ENCODE measurements at places on chromosomes 11 and 22.

DNA sequence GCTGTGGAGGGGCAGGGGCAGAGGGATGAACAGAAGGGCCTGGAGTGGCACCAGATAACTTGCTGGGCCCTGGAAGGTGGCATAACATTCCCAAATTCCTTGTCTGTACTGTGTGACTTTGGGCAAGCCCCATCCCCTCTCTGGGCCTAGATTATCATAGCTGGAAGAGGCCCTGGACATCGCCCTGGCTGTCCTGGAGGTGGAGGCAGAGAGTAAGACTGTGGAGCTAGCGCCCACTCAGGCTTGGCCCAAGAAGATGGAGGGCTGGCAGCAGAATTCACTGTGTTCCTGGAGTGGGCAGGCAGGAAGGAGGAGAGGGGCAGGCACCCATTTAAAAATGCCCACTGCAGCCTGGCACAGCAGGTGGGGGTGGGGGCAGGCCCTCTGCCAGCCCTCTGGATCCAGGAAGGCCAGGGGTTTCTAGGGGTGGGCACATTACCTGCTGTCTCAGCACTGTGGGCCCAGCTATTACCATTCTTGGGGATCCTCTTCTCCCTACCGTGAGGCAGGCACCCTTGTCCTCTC lies 22.6 kb downstream of the ARHGEF17 start:
- no peak for DNase-seq

- DNase-seq, result no peak
These were observed 12.6 kb downstream of the LMO1 start for GRCh38 chr11:8250981-8251615.

GRCh38 chr11:36261094-36261493 lies 28.1 kb downstream of the COMMD9 start:
- DNase-seq, result no peak

DNA sequence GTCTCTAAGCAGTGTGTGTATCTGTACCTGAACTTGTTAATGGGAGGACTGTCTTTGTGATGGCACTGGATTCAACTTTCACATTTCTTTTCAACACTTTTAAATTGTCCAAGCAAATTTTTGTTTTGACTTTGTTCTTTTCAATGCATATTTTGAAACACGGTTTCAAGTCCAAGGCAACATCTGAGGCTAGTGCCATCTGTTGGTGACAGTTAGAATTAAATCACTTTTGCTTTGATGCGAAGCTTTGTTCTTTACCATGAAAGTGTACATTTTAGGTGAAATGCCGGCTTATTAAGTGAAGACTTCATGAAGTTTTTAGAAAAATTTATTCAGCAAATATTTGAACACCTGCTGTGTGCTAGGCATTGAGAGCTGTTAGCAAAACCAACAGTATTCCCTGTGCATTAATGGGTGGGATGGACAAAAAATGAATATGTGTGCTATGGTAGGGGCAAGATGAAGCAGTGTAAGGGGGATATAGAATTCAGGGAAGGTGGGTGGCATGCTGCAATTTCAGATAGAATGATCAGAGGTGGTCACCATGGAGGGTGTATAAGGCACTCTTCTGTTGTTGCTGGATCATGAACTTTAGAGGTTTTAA lies 70.2 kb downstream of the DDX10 start:
- no peak for DNase-seq

- no peak for DNase-seq
These were observed 33.4 kb downstream of the ARFGAP2 start for GRCh38 chr11:47143322-47143721.

DNA sequence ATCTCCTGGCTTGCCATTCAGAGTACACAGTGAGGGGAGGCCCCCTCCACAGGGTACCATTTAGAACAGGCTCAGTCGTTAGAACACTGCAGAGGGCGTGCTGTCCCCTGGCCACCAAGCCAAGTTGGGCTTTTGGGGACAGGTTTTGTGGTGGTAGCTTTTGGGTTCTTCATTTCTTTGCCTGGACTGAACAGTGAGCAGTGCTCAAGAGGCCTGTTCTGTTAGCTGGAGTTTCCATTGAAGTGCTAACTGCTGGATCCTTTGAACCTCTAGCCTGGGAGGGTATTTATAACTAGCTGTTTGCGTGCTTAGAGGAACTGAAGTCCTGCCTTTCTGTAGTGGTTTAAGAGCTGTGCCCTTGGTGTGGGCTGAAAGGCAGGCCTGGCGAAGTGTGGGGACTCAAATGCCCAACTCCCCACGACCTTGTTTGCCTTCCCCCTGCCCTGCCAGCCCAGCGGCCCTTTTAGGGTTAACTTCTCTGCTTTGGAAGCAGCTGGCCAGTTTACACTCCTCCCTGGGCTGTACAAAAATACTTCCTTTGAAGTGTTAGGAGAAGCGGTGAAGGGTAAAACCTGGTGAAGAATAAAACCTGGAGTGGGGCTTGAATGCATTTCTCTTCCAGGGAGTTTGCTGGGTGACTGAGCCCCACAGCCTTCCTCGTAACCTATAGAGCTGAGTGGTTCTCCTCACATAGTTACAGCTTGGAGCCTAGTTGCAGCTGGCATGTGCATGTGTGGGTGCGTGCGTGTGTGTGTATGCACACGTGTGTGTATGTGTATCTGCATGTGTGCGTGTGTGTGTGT lies 34.6 kb downstream of the ZNRF3 start:
- no peak for DNase-seq

DNA sequence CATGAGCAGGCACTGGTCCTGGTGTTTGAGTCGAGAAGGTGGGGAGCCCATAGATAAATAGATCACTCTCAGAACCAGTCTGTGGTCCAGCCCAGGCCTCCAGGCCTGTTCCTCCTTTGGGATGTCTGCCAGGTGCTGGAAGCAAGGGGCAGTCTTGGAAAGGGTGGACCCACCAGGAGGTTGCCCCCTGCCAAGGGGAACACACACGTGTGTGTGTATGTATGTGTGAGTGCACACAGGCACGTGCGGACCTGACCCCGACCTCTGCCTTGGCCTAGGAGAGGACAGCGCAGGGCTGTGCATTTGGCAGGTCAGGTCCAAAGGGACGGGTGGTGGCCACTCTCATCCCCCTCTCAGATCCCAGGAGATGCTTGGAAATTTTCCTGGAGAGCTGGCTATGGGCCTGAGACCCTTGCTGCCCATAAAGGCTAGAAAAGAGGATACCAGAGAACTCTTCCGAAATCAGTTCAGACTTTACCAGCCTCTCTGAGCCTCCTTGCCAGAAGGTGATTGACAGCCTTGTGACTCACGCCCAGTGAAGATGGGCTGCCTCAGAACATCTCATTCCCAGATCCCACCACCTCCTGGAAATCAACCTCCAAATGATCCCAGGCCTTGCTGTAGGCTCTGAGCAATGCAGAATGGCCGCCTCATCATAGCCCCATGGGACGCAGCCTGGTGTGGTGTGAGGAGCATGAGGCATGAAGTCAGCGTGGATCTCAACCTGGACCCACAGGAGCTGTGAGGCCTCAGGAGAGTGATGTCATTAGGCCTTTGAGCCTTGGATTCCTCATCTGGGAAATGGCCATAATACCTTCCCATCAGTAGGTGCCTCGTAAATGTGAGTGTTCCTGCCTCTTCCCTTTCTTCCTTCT lies 24.0 kb upstream of the CREB3L1 start:
- no peak for DNase-seq

DNA sequence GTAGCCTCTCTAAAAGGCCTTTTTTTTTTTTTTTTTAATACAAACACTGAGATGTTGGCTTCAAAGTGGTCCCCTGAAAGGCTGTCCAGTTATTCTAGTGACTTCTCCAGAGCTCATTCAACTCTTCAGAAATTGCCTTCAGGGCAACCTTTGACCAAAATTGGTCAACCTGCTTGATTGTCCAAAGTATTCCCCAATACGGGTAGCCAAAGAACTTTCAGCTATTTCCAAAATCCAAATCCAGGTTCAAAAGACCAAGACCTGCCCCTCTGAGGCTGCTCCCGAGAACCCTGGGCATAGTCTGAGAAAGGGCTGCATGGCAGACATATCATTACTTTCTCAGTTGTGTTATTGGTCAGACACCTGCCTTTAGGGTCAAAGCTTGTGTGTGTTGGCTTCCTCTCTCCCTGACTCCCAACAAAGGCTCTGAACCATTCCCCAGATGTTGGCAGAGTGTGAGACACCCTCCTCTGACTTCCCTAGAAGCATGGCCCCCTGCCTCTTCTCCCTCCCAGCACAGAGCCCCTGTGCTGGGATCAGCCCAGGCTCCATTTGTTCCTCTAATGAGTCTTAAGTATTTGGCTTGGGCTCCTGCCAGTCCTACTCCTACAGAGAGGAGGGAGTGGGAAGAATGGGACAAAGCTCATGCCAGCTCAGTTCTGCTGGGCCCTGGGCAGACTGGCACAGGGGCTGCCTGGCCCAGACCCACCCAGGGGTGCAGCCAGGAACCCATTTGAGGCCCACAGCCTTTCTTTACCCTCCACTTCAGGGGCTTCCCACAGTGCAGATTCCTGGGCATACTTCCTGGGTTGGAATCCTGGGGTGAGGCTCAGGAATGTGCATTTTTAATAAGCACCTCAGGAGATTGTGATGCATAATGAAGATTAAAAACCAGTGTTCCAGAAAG lies 30.3 kb downstream of the TNKS1BP1 start:
- no peak for DNase-seq

- no peak for DNase-seq
These were observed 107.7 kb upstream of the CLMP start for GRCh38 chr11:123302751-123303195.

DNA sequence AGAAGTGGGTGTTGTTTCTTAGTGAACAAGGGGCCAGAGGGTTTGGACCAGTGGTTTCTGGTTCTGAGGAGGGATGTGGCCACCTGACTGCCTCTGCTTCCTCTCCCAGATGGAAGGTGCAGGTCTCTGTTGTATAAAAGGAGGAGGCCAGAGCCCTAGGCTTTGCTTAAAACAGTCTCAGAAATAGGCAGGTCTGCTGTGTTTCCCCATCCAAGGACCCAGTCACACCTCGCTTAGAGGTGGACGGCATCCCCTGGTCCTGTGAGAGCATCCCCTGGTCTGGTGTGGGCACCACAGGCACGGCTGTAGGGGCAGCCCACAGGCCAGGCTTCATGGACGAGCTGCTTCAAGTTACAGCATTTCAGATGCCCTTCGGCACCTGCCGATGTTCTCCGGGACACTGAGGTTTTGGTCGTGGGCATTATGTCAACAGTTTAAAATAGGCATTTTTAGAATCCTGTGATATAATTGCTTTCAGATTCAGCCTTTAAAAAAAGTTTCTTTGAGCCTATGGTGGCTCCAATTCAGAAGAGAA lies 45.7 kb upstream of the SHANK2 start:
- DNase-seq, result no peak

DNA sequence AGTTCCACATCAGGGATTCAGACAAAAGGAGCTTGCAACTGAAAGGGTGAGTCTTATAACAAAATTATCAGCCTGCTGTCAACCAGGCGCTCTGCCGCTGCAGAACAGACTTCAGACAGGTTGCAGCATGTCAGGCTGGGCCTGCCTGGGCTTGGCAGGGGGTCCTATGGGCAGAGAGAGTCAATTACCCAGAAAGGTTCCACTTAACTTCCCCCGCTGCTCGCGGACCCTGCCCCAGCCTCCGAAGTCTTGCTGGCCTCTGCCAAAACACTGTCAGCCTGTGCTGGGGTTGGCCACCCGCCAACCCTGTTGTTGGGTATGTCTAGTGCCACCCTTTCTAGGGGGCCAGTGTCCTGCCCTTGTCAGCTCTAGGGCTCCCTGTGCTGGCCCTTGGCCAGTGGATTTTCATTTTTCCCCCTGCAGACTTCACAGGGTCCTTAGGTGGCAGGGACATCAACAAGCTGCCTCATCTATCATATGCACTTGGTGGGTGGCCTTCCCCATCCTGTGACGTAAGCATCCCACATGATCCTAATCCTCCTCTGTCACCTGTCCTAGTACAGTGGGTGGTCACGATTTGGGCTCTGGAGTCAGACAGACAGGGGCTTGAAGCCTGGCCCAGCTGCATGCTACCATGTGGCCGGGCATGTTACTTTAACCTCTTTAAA lies 166.5 kb upstream of the CADM1 start:
- DNase-seq, result no peak

DNA sequence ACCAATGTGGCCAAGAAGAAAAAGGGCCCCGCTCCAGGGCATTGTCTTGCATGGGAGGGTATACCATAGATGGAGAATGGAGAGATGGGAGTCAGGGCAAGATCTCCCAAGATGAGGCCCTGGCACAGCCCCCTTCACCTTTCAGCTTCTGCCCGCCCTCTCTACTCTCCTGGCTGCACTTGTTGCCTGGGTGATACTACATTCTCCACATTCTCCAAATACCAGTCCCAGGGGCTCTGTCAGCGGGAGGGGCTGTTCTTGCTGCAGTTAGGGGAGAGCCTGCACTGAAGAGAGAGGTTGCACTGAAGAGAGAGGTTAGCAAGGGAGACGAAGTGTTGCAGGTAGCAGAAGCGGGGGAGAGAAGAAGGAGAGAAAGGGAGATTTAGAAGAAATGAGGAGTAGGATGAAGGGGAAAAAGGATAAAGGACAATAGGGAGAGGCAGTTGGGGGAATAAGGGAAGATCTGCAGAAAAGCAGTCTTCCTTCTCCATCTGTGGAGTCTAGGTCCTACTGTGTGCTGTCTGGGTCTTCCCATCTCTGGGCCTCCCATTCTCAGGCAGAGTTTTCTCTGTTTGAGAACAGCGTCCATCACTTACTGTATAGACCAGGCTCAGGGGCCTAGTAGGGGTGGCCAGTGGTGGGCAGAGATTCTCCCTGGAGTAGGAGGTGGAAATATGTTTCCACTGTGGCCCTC lies 8.0 kb downstream of the PHLDB1 start:
- DNase-seq, result no peak

DNA sequence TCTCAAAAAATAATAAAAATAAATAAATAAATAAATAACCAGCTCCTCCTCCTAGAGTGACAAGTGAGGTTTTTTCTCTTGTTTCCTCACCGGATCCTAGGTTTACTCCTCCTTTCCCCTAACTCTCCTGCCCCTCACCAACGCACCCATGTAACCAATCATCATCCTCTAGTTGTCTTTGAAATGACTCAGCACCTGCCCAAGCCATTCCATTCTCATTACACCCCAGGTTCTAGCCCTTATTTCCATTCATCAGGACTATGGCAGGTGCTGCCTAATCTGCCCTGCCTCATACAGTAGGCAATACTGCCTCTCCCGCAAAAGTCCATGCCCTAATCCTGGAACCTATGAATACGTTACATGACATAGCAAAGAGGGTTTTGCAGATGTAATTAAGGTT lies 60.4 kb downstream of the BUD13 start:
- DNase-seq, result no peak

- no peak for DNase-seq
These were observed 496.4 kb downstream of the NTM start for GRCh38 chr11:131866535-131867400.

GRCh38 chr11:116838321-116839084 lies 1.1 kb upstream of the APOA1 start:
- DNase-seq, result no peak

- no peak for DNase-seq
These were observed 5.6 kb downstream of the UVRAG start for GRCh38 chr11:75820645-75821044.

DNA sequence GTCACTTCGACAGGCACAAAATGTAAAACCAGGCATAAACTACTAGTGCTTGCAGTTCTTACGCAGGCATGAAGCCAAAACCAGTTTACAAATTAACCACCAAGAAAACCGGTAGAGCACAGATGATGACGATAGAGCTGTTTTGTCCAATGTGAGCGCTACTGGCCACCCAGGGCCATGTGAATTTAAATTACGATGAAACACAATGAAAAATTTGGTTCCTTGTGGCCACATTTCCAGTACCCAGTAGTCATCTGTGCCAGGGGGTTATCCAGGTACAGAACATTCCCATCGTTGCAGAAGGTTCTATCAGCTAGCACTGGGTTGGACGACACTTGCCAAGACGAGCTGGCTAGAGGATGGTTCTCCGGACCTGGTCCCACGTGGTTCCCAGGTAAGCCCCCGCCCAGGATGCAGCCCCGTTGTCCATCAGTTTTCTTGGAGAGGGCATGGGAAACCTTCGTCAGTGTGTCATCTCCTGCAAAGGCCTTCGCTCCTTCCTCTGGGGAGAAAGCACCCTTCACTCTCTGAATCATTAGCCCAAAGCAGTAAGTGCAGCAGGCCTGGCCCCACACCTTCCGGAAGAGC lies 1.1 kb upstream of the CD81 start:
- DNase-seq, result no peak

Data from stimulated activated CD8-positive, alpha-beta memory T cell treated with anti-CD3 and anti-CD28 coated beads, Interleukin-7, amount 100 ng/mL, for 1 hour (primary cell).